ENCODE measurements at places on chromosomes 2 and 18. TPM values are rescaled to one million over a fixed set of nuclear protein-coding genes. Genes with fewer than 3 reads are reported as not detected.

ASB18 gene
- not detected for total RNA-seq

GCKR gene
- 0.40 TPM for total RNA-seq

BOK gene
- 8.3 TPM for total RNA-seq

COL4A4 gene
- total RNA-seq = 0.93 TPM

All from colonic mucosa (tissue), 4 donors.